CD4-positive, alpha-beta T cell treated with Interleukin-4 for 4 hours (primary cell): ENCODE measurements at places on chromosomes 5 and 9.

- DNase-seq = no peak
These were observed 32.5 kb upstream of the SSBP2 start for GRCh38 chr5:81783401-81783800.

- DNase-seq = no peak
These were observed 66.1 kb upstream of the ADRA1B start for GRCh38 chr5:159850160-159850559.

- DNase-seq = no peak
These were observed 210.2 kb upstream of the ISL1 start for GRCh38 chr5:51172903-51173626.

DNA sequence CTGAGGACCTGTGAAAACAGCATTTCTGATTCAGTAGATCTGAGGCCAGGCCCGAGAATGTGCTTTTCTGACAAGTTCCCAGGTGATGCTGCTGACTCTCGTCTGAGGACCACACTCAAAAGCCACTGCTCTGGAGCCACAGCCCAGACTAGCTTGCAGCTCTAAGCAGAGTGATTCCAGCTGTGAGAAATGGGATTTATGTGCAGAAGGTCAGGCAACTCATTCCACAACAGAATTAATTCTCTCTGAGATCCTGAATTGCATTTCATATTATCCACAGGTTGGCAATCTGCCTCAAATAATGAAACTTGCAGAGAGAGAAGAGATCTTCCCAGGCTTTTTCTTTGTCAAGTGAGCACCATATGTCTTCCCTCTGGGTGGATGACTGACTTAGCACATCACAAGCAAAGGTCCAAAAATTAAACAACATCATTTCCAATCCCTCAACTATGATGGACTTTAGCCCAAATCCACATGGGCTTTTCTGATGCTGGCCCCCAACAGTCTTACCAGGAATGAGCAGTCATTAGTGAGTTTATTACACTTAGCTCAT lies 140.2 kb downstream of the ALDH1A1 start:
- no peak for DNase-seq

DNA sequence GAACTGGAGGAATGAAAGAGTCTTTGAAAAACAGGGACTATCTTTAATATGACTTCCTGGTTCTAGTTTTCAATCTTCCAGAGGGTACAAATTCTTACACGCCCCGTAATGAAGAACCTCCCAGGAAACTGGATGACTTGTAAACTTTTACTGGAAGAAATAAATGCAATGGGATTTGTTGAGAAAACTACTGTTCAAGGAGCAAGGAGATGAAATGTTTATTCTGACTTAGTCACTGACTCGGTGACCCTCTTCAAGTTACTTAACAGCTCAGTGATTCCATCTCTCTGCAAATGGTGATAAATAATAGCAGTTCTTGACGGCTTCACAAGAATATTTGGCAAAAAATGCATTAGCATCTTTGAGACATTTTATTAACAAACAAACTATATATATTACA lies 858.6 kb downstream of the PTPRD start:
- no peak for DNase-seq

DNA sequence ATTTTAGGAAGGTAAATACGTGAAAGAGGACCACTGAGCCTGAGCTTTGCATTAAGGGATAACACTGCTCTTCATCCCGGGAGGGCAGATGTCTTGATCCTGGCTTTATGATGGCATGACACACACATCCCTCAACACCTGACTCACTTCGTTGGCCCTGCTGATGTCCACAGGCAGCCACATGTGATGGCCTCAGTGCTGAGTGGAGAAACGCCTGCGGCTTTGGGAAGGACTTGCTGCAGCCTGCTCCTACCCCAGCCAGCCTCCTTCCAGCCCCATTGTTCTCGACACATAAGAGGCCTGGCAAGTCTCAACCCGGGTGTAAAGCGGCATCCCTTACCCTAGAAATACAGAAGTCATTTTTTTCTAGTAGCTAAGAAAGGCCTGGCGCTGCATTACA lies 169.0 kb downstream of the SYK start:
- DNase-seq = no peak
